ENCODE measurements at places on chromosomes 5 and 9. TPM values are rescaled to one million over a fixed set of nuclear protein-coding genes. Genes with fewer than 3 reads are reported as not detected.

SPATA31C2 gene
- total RNA-seq: not detected

COL15A1 gene
- total RNA-seq: 0.63 TPM

AGTPBP1 gene
- 8.3 TPM for total RNA-seq

DOK3 gene
- 2.7 TPM for total RNA-seq

TBC1D9B gene
- 66.0 TPM for total RNA-seq

GAS1 gene
- total RNA-seq: 0.10 TPM

RNF180 gene
- 0.36 TPM for total RNA-seq

FAM221B gene
- total RNA-seq: not detected

PCDHA12 gene
- 3.2 TPM for total RNA-seq

CER1 gene
- total RNA-seq: not detected

SURF2 gene
- total RNA-seq: 46.1 TPM

BTNL8 gene
- total RNA-seq: not detected

DENND4C gene
- total RNA-seq: 15.2 TPM

IGFBPL1 gene
- 2.3 TPM for total RNA-seq

PDE8B gene
- total RNA-seq: 1.7 TPM

DPYSL3 gene
- total RNA-seq: 26.1 TPM

COL5A1 gene
- total RNA-seq: 54.8 TPM

MTREX gene
- total RNA-seq: 29.4 TPM

OR1B1 gene
- total RNA-seq: not detected

CDKN2B-AS1 gene
- not detected for total RNA-seq

TMEM252 gene
- not detected for total RNA-seq

PCDHB10 gene
- total RNA-seq: 0.03 TPM

CSF1R gene
- 0.22 TPM for total RNA-seq

SELENOP gene
- total RNA-seq: 0.18 TPM

ACOT12 gene
- not detected for total RNA-seq

CD274 gene
- total RNA-seq: 2.1 TPM

SKP2 gene
- 20.1 TPM for total RNA-seq

SLC36A1 gene
- total RNA-seq: 9.5 TPM

GFI1B gene
- 0.10 TPM for total RNA-seq

STING1 gene
- total RNA-seq: 0.66 TPM

CWC27 gene
- total RNA-seq: 13.7 TPM
